Heart right ventricle (tissue), 16 donors: ENCODE measurements at places on chromosomes 3 and 15. TPM values are rescaled to one million over a fixed set of nuclear protein-coding genes. Genes with fewer than 3 reads are reported as not detected.

GRCh38 chr15:79620112-79620857, 188.1 kb downstream of the MINAR1 start:
- H3K4me1 ChIP-seq = no peaks in the 10 kb centered on the region
- no peak overlapping the region for H3K4me3 ChIP-seq
- no peaks in the 10 kb centered on the region for H3K27me3 ChIP-seq
- no peak overlapping the region for H3K27ac ChIP-seq

DNA sequence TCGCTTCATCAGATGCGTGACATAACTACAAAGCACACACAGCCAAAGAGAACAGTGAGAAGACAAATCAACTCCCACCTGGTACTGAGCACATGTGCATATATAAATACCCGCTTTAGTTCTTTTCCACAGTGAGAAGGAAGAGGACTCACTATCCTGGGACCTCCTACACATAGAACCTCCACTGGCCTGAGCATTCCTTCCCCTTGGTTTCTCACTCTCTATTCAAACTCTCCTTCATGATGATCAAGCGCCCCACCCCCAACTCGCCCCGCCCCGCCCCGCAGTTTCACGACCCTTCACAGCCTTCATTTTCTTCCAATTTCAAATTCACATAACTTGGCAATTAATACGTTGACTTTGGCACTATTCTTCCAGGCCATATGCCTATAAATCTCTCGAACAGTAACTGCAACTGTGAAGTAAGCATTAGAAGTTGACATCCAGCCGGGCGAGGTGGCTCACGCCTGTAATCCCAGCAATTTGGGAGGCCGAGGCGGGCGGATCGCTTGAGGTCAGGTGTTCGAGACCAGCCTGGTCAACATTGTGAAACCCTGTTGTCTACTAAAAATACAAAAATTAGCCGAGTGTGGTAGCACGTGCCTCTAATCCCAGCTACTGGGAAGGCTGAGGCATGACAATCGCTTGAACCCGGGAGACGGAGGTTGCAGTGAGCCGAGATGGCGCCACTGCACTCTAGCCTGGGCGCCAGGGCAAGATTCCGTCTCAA, 1.1 kb downstream of the RPS17 start:
- H3K27me3 ChIP-seq = no peaks in the 10 kb centered on the region
- H3K36me3 ChIP-seq = peaks cover 45% of the 10 kb centered on the region
- H3K4me3 ChIP-seq = peak overlapping the region; percentile 98
- peaks cover 34% of the 10 kb centered on the region for H3K4me1 ChIP-seq
- H3K27ac ChIP-seq = peak overlapping the region; percentile 92
- no peak for DNase-seq

DNA sequence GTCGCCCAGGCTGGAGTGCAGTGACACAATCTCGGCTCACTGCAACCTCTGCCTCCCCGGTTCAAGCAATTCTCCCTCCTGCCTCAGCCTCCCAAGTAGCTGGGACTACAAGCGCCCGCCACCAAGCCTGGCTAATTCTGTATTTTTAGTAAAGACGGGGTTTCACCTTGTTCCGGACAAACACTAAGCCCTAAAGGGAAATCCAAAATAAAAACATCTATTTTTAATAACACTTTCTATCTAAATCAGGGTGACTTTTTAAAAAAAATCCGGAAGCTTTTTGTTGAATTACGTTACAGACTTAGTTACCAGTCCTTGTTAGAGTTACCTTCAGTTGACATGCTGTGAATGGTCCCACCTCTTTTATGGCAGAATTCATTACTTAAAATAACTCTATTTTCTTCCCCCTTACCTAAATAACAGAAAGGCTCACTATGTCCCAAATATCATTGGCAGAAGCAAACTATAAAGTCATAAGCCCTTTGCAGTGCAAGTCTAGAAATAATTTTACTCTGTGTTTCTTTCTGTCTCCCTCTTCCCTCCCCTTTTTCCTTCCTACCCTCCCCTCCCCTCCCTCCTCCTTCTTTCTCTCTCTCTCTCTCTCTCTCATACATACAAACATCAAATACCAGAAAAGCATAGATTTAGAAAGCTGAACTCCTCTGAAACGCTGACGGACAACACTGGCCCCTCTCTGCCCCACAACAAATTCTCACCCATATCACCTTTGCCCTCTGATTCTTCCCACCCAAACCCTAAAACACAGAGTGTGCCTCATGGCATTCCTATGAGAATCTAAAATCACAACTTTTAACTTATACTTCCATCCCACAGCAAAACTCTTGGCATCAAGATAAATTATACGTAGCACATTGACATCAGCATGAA, 18.3 kb downstream of the THBS1 start:
- no peaks in the 10 kb centered on the region for H3K4me1 ChIP-seq
- H3K4me3 ChIP-seq = no peak overlapping the region
- H3K36me3 ChIP-seq = peaks cover 27% of the 10 kb centered on the region
- DNase-seq = no peak
- no peak overlapping the region for H3K27ac ChIP-seq

GRCh38 chr3:184658223-184658928, 53.5 kb downstream of the MAGEF1 start:
- peak; percentile 23 for DNase-seq
- H3K4me1 ChIP-seq = peaks cover 31% of the 10 kb centered on the region
- no peak overlapping the region for H3K27ac ChIP-seq
- H3K27me3 ChIP-seq = no peaks in the 10 kb centered on the region
- H3K4me3 ChIP-seq = no peak overlapping the region

GRCh38 chr15:37880009-37880834, 54.2 kb upstream of the TMCO5A start:
- no peak overlapping the region for H3K27ac ChIP-seq
- H3K4me1 ChIP-seq = no peaks in the 10 kb centered on the region
- no peaks in the 10 kb centered on the region for H3K36me3 ChIP-seq
- DNase-seq = peak; percentile 6
- H3K27me3 ChIP-seq = no peaks in the 10 kb centered on the region

GRCh38 chr15:37101980-37102304, 1.6 kb upstream of the MEIS2 start:
- H3K36me3 ChIP-seq = no peaks in the 10 kb centered on the region
- DNase-seq = peak; percentile 55
- H3K4me1 ChIP-seq = peaks cover 10% of the 10 kb centered on the region
- peak overlapping the region; percentile 83 for H3K4me3 ChIP-seq
- no peaks in the 10 kb centered on the region for H3K27me3 ChIP-seq

- no peak overlapping the region for H3K4me3 ChIP-seq
- no peak overlapping the region for H3K27ac ChIP-seq
- no peaks in the 10 kb centered on the region for H3K27me3 ChIP-seq
- peaks cover 29% of the 10 kb centered on the region for H3K4me1 ChIP-seq
Measured at GRCh38 chr3:129838086-129838485, 55.4 kb downstream of the TMCC1 start.

DNA sequence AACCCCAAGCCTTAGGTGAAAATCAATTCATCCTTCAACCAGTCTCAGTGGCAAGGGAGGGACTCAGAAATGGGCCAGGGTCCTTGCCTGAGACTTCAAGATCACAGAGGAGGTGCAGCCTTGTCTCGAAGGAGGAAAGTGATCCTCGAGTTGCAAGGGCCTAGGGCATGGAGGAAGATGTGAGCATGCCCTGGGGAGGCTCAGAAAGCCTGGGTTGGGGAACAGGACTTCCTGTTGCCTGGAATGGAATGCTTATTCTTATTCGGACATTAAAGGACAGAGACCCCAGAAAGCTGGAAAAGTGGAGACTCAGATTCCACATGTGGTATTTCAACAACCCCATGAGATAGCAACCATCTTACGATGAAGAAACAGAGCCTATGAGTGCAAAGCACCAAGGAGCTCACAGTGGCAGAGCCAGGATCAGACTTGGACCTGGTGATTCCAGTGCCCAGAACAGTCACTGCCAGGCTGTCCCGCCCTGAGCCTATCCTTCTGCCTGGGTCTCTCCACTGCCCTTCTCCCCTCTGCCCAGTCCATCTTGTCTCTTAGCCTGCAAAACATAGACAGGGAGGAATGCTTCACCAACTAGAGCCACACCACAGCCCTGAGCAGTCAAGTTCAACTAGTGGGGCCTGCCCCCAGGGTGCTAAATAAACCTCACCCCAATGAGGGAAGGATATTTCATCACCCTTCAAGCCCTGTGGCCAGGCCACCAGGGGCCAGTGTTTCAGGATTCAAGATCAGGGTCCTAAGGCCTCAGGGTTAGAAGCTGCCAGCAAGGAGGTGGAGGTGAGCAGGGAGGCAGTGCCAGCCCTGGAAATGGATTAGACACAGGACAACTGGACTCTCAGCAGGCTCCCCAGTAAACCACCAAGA, 21.9 kb downstream of the DAPK2 start:
- peaks cover 59% of the 10 kb centered on the region for H3K4me1 ChIP-seq
- no peak for DNase-seq
- no peaks in the 10 kb centered on the region for H3K27me3 ChIP-seq

DNA sequence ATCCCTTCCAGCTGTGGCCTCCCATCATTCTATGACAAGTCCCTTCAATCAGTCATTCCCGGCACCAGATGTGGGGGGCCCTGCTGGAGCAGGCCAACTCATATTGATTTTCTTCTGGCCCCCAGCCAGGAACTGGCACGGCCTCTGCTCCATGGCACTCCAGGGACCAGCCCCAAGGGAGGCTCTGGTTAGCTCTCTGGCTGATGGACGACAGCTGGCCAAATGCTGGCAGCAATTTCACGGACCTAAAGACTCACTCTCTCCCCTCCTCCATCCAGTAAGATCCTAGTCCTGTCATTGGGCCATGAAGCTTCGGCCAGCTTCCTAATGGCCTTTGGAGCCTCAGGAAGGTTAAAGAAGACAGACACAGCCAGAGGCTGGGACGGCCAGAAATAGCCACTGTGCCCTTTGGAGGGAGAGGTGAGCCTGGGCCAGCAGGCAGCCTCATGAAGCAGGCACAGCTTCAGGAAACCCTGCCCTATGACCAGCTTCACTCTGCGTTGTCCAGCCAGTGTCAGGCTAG, 131.0 kb downstream of the MEX3B start:
- H3K4me1 ChIP-seq = peaks cover 42% of the 10 kb centered on the region
- H3K4me3 ChIP-seq = no peak overlapping the region
- H3K36me3 ChIP-seq = no peaks in the 10 kb centered on the region
- H3K27me3 ChIP-seq = no peaks in the 10 kb centered on the region

DNA sequence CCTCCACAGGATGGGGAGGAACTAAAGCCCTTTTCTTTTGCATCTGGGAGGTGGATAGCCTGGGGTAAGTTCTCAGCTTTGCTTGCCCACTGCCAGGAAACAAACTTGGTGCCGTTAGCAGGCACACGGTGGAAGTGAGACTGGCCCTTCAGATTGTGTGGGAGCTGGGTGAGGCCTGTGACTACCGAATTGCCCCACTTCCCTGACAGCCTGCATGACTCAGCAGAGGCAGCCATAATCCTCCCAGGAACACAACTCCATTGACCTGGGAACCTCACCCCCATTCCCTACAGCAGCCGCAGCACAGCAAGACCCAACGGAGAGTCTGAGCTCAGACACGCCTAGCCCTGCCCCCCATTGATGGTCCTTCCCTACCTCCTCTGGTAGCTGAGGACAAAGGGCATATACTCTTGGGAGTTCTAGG, 282.6 kb downstream of the KLF13 start:
- no peaks in the 10 kb centered on the region for H3K36me3 ChIP-seq
- no peak overlapping the region for H3K4me3 ChIP-seq
- no peak for DNase-seq
- no peaks in the 10 kb centered on the region for H3K27me3 ChIP-seq
- no peaks in the 10 kb centered on the region for H3K4me1 ChIP-seq
- no peak overlapping the region for H3K27ac ChIP-seq

GRCh38 chr3:106748472-106749262, 628.6 kb upstream of the CCDC54 start:
- no peaks in the 10 kb centered on the region for H3K4me1 ChIP-seq
- no peak for DNase-seq
- no peak overlapping the region for H3K4me3 ChIP-seq
- H3K36me3 ChIP-seq = no peaks in the 10 kb centered on the region
- no peaks in the 10 kb centered on the region for H3K27me3 ChIP-seq

Gene IL5RA
- total RNA-seq = not detected

Gene C3orf85
- total RNA-seq = not detected
